ENCODE measurements at places on chromosomes 5 and 9.
A peak's percentile ranks its signal among the peaks of the same experiment; 100 is the strongest.

- no peak for DNase-seq
Measured at GRCh38 chr5:116989995-116990394, 415.4 kb upstream of the SEMA6A start.

- DNase-seq = no peak
Measured at GRCh38 chr5:129945774-129946270, 41.6 kb downstream of the CHSY3 start.

- DNase-seq = no peak
Measured at GRCh38 chr5:147017621-147018020, 139.1 kb upstream of the PPP2R2B start.

DNA sequence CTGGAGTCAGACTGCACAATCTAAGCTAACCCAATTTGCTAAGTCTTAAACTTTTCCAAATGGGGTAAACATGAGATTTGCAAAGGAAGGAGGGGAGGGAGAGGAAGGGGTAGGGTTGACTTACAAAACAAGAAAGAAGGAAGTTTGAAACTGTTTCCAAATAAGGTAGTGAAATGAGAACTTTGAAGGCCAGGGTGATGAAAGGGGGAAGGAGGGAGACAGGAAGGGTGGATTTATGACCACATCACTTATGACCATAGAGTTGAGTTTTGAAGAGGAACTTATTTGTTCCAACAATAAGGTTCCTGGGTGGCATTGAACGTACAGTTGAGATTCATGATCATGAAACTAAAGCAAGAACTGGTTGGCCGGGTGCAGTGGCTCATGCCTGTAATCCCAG lies 72.5 kb upstream of the DAPK1 start:
- DNase-seq = no peak

DNA sequence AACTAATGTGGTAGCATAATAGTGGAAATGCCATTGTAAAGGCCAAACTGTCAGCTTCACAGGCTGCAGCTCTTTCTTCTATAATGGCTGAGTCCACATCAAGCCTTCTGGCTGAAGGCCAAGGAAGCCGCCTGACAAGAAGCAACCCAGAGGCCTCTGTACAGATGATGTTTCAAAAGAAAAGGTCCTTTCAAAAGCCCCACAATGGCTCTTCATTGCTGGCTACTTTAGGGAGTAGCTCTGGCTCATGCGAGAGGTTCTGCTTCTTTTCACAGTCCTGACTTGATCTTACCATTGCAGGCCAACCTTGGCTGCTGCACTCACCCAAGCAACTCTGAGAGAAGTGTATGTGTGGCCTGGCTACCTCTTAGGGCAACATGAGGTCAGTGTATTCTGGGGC lies 54.5 kb upstream of the EQTN start:
- peak; percentile 12 for DNase-seq

DNA sequence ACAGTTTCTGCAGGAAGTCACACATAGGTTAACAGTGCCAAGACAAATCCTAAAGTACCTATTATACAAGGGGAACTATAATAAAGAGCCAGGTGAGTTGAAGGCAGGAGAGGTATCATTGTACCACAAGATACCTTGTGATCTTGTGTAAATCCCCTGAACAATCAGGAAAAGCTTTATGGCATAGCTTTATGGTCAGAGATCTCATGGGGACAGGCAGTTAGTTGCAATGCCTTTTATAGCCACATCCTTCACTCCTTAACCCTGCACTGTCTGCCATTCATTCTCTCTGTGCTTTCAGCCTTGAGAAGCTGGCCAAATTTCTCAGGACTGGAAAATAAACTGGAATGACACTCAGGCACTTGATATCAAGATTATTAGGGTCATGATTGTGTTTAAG lies 97.0 kb downstream of the GHR start:
- DNase-seq = no peak

Measured in hematopoietic multipotent progenitor cell treated with erythropoietin and hydrocortisone succinate and interleukin-3 and kit ligand, for 8 days (in vitro differentiated cells).